ENCODE measurements at places on chromosomes 1 and 21.

GRCh38 chr21:39852726-39853500, 14.3 kb upstream of the PCP4 start:
- DNase-seq = no peak

DNA sequence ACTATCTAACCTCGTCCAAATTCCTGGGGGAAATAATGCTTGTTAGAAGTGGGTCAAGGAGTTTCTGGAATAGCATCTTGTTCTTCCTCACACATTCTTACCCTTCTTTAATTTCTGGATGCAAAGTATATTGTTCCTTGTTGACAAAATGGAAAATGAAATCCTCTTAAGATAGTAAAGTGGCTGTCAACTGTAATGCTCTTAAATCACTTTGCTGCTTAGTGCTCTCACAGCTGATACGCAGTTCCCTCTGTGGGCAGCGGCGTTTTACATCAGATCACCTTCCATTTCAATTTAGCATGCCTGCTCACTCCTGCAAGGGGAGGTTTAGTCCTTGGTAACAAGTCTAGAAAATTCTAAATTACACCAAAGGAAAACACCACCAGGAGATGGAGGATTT, 113.1 kb downstream of the DNM3 start:
- DNase-seq = no peak

- no peak for DNase-seq
Measured at GRCh38 chr1:159851407-159851806, 11.1 kb downstream of the VSIG8 start.

- DNase-seq = no peak
Measured at GRCh38 chr1:193960499-193960898, 774.1 kb upstream of the B3GALT2 start.

DNA sequence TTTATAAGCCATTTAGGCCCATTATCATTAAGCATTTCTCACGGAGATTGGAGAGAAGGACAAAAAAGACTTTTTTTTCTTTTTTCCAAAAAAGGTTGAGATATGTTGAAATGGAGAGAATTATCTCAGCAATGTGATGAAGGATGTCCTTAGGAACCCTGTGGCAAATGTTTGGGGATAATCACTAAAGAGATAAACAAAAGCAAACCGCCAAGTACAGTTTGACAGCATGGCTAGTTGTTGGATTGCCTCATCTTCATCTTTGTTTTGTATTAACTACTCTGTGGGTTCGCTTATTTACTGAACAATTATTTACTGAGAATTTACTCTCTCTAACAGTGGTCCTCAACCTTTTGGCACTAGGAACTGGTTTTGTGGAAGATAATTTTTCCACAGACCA, 97.4 kb upstream of the HP1BP3 start:
- no peak for DNase-seq

GRCh38 chr1:227886993-227887696, 60.6 kb downstream of the WNT9A start:
- peak; percentile 6 for DNase-seq

GRCh38 chr21:40278345-40278744, 411.1 kb downstream of the PCP4 start:
- no peak for DNase-seq

DNA sequence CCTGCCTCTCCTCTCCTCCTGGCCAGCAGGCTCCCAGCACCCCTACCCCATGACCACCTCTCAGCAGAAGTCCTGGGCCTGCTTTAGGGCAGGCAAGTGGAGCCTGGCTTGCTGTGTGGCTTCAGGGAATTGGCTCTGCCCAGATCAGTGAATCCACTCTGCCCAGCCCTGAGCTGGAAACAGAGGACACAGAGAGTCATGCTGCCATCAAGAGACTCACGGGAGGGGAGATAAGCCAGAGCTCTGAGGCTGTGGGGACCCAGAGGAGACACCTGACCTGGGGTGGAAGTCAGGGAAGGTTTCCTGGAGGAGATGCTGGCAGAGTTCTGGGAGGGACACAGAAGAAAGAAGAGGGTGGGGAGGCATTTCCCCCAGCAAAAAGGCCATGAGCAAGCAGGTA, 54.2 kb downstream of the GLIS1 start:
- DNase-seq = no peak

DNA sequence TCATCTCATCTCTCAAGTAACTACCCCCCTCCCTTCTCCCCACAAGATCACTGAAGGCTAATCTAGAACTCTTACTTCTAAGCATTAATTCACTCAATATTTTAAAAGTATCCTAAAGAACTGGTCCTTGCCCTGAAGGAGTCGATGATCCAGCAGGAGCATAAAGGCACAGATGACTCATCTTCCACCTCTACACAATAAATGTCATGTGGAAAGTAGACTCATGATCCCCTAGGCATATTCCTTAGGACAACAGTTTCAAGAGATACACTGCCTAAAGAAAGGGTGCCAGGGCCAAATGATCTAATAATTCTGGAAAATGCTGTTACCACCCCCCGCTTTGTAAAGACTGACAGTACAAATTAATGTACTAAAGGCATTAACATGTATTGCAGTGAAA, 85.8 kb upstream of the DIRAS3 start:
- no peak for DNase-seq

- DNase-seq = no peak
Measured at GRCh38 chr1:244391761-244392160, 59.9 kb downstream of the ADSS2 start.

GRCh38 chr1:29311352-29312030, 75.2 kb downstream of the PTPRU start:
- no peak for DNase-seq

DNA sequence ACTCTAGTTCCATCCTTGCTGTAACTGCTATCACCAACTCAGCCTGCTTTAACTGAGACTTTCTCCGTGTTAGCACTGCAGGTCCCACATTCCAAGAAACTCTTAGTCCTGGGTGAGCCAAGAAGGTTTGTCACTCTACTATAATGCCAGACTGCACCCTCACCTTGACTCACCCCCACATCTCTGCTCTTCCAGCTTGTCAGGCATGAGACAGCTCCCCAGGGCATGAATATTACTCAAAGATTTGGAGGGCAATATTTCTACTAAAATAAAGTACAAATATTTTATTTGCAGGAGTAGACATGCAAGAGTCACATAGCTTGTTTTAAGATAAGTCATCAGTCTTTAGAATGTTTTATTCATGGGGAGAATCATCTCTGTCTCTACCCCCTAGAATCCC, 110.2 kb downstream of the MATN1 start:
- no peak for DNase-seq

GRCh38 chr21:46552274-46552673, 52.6 kb downstream of the S100B start:
- DNase-seq = no peak

DNA sequence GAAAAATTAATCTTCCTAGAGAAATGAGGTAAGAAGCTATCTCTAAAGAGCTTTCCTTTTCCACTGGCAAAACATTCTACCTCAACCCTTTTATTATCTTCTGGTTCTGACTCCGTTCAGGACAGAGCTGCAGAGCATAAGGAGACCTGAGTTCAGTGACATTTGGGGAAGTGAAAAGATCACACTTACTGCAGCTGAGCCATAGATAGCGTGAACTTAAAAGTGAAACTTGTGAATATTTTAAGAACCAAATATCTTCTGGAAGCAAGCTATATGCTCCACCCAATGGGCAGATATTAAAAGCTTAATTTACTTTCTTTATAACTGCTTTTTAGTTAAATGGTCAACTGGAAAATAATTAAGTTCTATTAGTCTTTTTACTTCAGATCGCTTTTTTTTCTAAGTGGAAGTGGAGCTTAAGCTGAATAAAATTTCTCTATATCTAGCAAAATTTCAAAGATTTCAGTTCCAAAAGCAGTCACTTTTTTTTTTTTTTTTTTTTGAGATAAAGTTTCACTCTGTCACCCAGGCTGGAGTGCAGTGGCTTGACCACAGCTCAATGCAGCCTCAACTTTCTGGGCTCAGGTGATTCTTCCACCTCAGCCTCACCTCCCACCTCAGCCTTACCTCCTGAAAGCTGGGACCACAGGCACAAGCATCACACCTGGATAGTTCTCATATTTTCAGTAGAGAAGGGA, 11.9 kb downstream of the PTPN22 start:
- DNase-seq = no peak

GRCh38 chr1:40199126-40199525, 37.9 kb downstream of the RLF start:
- DNase-seq = no peak

DNA sequence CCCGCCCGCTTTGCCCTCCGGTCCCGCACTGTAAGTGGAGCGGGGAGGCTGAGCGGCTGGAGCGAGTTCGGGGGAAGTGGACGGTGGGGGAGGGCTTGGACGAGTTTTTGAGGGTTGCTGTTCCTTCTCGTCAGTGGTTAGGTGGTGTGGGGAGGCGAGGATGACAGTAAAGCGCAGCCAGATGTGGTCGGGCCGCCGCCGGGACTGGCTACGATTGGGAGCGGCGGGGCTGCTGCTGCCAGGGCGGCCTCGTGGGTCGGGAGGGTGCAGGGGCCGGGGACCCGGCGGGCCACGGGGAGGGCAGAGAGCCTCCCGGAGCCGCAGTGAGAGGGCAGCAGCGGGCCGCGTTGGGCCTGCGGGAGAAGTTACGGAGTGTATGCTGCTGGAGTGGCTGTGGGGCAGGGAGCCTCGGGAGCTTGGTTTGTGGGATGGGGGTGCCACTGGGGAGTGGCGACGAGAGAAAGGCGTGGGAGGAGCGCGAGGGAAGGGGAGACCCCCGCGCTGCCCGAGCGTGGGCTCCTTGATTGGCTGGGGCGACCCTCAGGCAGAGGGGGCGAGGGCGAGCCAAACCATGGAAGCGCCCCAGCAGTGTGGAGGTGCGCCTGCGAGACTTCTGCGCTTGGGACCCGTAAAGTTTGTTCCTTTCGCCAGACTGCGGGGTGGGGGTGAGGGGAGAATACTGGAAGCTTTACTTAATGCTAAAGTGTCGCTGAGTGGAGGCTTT, 2.1 kb downstream of the ADGRL2 start:
- peak; percentile 53 for DNase-seq

GRCh38 chr1:89087241-89087640, 22.2 kb upstream of the GBP1 start:
- DNase-seq = no peak

DNA sequence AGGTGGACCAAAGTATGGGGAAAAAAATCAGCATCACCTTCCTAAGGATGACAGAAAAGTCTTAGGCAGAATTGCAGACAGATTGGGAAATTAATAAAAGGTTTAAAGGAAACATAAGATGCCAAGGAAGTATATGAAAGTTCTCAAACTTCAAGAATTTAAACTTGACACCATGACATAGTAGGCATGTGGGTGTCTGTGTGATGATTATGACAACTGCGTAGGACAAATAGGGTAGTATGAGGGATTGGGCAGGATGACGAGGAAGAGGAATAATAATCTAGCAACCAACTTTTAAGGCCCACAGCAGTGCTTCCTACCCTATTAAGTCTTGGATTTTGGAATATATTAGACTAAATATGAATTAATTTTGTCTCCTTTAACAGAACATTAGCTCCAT, 52.4 kb downstream of the HNRNPR start:
- DNase-seq = no peak

DNA sequence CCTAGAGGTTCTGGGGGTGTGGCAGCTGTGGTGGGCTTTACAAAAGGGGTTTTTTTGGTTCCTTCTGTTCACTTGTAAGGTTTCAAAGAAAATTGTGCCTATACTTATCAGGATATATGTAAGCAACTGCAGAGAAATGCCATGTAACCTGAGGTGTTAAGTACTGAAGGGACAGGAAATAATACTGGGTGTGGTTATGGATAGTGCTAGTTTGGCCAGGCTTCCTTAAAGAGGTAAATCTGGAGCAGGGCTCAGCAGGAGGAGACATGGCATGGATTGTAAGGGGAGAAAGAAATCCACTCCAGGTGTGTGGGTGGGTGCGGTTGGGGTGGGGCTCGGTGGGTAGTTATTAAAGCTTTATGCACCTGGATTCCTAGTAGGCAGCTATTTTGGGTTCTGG, 28.3 kb downstream of the KIRREL1 start:
- DNase-seq = no peak

- no peak for DNase-seq
Measured at GRCh38 chr1:247084771-247085170, 6.2 kb upstream of the ZNF670 start.

DNA sequence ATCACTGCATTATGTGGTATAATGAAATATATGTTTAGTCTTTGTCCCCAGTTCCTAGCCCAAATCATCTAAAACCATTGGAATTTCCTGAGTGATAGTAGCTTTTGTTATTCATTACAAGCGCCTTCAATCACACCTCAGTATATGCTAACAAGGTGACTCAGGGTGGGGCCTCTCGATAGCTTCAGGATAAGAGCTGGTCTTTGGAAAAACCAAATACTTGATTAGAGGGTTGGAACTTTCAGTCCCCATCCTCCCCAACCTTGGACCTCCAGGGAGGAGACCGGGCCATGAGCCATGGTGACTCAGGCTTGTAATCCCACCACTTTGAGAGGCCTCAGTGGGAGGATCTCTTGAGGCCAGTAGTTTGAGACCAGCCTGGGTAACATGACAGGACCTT, 5.1 kb upstream of the BRDT start:
- DNase-seq = no peak

DNA sequence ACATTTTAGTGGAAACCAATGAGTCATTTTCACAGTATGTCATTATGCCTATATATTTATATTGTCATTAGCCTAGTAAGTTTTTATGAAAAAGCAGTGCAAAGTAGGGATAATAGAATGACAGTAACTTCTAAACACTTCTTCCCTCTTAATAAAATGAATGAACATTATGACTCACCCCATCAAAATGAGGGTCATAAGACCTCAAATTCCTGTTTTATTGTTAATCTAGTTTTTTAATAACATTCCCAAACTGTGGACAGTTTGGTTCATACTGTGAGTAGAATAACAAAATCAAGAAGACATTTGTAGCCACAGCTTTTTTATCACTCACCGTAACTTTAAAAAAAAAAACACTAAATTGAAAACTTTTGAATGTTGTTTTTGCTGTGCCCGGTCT, 160.5 kb downstream of the LRRC40 start:
- no peak for DNase-seq

- DNase-seq = peak; percentile 61
Measured at GRCh38 chr21:25862596-25862995, 127.8 kb downstream of the GABPA start.

DNA sequence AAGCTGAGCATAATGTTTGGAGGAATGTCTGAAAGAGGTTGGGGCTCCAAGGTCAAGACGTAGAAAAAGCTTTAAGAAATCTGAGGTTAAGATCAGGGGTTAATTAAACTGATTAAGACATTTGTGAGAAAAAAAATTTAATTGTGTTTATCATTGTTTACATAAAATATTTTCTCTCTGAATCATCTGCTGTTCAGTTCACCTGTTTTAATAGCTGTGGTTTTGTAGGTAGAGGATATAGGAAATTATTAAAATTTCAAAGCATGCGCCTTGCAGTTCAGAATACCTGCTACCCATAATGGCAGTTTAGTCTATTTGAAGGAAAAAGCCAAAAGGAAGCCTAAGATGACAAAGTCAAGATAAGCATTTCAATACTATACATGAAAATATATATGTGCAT, 153.2 kb downstream of the SPATA46 start:
- DNase-seq = no peak

GRCh38 chr1:9292361-9293240, at the start of gene SPSB1:
Gene SPSB1, plus strand, starts transcription at chr1:9292894. Its CDS starts 62,998 bp downstream, at chr1:9355892.
- no peak for DNase-seq

Measured in NCI-H1694 (cell line).